ENCODE measurements at places on chromosomes 6 and 20.
A peak's percentile ranks its signal among the peaks of the same experiment; 100 is the strongest.

GRCh38 chr20:45828589-45828988 is 1.5 kb upstream of the TNNC2 start:
- DNase-seq, result no peak

DNA sequence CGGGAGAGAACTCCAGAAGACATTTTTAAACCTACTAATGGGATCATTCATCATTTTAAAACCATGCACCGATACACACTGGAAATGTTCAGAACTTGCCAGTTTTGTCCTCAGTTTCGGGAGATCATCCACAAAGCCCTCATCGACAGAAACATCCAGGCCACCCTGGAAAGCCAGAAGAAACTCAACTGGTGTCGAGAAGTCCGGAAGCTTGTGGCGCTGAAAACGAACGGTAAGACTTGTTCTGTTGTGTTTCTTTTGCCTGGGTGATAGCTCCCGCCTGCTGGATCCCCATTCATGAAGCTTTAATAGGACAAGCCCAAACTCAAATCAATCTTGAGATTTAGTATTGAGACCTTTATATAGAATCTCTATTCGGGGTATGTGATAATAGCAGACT is 4.2 kb downstream of the TNFAIP3 start:
- DNase-seq, result no peak

DNA sequence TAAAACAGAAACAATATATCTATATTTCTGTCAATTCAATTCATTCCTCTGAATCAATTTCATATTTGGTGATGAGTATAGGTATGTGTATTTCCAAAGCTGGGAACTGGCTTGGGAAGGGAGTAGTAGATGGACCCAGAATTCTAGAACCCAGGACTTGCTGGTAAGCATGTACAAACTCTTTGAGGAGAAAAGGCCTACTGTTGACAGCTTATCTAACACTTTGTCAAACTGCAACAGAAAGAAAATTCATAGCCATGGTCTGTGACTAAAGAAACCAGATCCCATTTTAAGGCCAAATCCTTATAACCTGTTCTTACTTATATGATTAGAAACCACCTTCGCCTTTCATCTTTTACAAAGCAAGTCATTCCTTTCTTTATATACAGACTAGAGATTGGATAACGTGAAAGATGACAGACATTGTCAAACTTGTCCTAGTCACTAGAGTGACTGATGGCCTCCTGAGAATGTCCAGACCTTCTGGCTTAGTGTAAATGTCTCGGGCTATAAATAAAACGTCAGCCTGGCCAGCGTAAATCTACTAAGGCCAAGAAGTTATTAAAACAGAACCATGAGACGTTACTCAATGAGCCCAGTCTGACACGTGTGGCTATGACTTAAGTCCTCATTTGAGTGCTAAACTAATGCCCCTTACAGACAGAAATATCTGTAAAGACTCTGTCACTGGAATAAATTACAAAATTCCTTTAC is 152.3 kb downstream of the ALDH8A1 start:
- DNase-seq, result no peak

GRCh38 chr6:154503658-154504057 is 6.8 kb downstream of the CNKSR3 start:
- DNase-seq, result no peak

DNA sequence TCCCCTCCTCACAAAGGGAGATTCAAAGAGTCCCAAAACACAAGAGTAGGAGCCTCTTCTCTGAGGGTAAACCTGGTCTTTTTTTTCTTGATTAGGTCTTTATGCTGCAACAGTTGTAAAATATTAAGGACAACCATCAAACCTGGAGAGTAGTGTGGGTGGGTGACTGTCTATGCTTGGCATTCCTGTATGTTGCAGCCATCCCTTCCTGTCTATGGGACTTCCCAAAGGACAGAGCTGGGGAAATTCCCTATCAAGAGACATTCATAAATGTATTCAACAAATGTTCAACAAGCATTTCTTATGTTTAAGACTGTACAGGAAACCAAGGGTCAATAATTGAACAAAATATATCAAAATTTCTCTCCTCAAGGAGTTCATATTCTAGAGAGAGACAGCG is 5.5 kb downstream of the BTN2A2 start:
- DNase-seq, result peak; percentile 25

DNA sequence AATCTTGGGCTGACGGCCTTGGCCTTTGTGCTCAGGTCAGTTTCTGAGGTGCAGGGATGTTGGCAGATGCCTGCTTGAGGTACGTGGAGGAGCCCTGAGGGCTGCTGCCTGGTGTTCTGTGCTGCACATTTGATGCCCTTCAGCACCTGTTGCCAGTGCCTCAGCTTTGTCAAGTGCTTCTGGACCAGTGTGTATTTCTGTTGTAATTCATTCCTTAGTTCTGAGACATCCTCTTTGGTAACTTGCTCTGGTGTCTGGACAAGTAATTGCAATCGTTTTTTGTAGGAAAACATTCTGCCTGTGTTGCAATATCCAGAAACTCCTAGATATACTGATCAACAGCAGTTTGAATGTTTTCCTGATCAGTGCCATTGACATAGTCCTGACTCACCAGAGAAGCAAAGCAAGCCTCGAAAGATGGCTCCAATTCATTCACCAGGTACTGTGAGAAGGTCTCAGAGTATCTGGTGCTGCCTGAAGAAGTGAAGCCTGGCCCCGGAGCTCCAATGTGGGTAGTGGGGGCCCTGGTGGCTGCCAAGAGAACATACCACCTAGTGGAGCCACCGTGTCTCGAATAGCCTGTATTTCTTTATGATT is 26.7 kb downstream of the ZNF337 start:
- peak; percentile 27 for DNase-seq

GRCh38 chr6:2865694-2866151 is 24.1 kb upstream of the SERPINB1 start:
- no peak for DNase-seq

DNA sequence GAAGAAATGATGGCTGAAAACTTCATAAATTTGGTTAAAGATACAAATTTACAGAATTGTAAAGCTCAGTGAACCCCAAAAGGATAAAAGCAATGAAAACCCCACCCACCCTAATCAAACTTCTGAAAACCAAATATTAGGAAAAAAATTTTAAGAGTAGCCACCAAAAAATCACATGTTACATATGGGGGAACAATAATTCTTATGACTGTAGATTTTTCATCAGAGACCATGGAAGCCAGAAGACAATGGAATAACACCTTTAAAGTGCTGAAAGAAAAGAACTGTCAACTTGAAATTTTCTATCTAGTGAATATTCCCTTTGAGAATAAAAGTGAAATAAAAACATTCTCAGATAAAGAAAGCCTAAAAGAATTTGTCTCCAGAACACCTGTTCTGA is 24.4 kb downstream of the PROCR start:
- DNase-seq, result peak; percentile 43
